ENCODE measurements at places on chromosomes 5 and 9.

- DNase-seq: no peak
Observed at GRCh38 chr9:93954434-93955061, 607 bp downstream of the BARX1 start.

- DNase-seq: no peak
Observed at GRCh38 chr5:53087171-53087570, 22.4 kb downstream of the MOCS2 start.

GRCh38 chr9:128905964-128906363 is 14.8 kb upstream of the PHYHD1 start:
- DNase-seq: no peak

DNA sequence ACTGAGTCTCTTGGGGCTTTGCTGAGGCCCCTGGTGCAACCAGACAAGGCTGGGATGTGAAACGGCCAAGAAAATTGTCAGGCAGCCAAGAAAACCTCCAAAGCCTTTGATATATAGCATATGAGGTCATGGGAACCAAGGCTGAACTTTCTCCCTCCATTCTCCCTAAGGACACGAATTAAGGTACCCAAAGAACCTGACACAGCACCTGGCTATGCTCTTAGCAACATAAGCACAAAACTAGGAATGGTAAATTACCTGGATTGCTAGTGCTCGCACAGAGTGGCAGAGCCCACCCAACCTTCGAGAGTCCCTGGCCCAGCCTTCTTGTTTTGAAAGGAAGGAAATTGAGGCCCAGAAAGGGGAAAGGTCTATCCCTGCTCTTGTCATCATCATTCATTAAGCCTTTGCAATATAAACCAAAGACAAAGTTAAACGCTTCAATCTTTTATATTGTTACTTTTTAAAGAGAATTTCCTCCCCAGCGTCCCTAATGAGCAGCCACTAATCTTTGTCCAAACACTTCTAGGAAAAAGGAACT is 220.0 kb upstream of the NR4A3 start:
- DNase-seq: no peak

GRCh38 chr9:124355039-124355940 is 60.0 kb downstream of the PSMB7 start:
- no peak for DNase-seq

- no peak for DNase-seq
Observed at GRCh38 chr5:160361624-160362228, 8.7 kb downstream of the C1QTNF2 start.

DNA sequence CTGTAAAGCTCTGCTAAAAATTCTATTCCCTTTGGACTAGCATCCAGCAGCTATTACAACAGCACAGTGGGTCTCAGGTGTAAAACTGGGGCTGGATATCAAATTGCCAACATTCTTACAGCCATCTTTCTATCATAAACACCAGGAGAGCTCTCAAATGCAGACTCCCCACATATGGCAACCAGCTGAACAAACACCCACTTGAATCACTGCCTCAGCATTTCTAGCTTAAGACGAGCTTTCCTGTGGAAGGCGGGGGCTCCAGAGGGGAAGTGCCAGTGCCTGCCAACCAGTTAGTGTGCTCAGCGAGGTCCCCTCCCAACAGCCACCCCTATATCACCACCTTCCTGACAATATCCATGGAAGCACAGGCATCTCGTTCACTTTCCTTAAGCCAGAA is 62.2 kb downstream of the IPPK start:
- peak; percentile 19 for DNase-seq

DNA sequence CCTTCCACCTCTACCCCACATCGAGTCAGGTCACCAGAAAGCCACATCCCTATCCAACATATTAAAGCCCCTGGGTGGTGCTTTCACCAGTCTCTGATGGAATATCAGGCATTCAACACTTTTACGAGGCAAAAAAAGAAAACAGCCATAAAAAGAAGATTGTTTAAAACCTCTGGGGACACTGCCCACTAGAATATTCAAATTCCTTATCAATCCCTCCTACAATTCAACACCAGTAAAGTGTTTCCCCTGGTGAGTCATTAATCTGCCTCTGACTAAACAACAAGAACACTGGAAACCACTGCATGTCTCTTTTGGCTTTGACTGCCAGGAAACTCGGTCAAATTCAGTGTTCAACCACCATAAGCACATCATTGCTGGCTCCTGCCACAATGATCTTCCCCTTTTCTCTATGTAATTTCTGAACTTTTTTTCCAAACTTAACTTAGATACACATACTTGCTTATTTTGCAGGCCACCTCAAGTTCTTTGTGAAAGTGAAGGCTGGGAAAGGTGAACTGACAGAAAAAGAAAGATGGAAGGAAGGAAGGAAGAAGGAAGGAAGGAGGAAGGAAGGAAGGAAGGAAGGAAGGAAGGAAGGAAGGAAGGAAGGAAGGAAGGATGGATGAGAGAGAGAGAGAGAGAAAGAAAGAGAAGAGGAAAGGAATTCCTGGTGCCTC is 105.3 kb downstream of the PAX5 start:
- DNase-seq: no peak

GRCh38 chr9:90919883-90920282 is 118.3 kb downstream of the SYK start:
- peak; percentile 37 for DNase-seq

DNA sequence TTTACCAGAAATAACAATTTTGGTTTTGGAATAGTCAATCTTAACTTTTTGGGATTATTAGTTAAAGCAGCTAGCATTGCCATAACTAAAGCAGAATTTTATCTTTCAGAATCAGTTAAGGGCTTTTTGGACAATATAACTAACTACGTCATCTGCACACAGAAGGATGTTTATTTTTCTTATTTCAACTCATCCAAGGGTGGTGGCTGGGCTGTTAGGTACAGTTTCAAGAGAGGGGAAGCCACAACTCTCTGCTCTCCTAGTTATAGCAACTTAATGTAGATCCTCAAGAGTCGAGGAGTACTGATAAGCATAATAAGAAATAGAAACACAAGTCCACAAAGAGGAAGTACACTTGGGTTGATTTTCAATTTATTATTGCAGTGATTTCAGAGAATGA is 65.6 kb downstream of the ANKRD55 start:
- DNase-seq: no peak

- DNase-seq: peak; percentile 5
Observed at GRCh38 chr5:22908586-22908985, 55.4 kb upstream of the CDH12 start.
